ENCODE measurements at places on chromosomes 7 and 10.

GRCh38 chr7:9600974-9601373 is 1167.6 kb downstream of the NXPH1 start:
- no peak for DNase-seq

DNA sequence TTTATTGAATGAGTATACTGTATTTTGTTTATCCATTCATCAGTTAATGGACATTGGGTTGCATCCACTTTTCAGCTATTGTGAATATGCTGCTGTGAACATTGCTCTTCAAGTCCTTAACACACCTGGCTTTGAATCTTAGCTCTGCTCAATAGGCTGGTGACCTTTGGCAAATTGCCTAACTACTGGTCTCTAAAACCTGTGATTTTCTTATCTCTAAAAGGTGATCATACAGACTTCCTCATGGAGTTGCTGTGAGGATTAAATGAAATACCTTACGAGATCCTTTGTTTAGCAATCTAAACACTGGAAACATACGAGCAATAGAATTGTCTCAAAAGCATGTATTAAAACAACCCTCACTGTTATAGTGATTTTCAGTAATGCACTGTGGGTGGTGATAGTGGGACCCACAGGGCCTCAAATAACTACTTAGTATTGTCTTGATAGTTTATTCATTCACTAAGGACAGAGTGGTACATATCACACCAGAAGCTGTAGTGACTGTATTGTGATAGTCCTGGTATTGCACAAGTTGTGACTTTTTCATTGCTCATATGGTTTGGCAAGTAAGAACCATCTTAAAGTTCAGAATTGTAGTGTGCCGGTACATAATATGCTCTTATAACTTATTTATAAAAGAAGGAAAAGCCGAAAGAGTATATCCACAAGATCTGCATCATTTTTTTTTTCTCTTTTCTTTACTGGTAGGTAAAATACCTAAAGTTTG is 257.6 kb downstream of the EXOC4 start:
- no peak for DNase-seq

DNA sequence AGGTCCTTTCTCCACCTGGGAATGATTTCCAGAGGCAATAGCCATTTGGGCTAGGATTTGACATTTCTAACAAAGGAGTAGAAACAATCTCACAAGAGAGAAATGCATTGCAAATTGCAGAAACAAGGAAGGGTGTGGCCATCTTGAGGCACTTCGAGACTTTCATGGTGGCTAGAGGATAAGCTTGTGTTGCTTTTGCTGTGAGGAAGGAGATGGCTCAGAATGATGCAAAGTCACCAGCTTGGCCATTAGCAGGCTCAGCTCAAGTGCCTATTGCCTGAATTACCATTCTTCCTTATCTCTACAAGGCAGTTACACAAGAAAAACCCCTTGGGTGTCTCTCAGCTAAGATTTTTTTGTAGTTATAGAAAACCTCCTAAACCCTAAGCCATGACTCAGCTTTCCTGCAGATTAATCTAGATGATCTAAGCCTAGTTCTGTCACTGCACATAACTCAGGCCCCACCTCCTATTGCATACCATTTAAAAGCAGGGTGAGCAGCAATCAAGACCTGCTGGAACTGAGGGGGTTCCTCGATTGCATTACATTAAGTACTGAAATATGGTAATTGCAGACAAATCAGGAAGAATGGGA is 683.1 kb downstream of the NRG3 start:
- DNase-seq: no peak

DNA sequence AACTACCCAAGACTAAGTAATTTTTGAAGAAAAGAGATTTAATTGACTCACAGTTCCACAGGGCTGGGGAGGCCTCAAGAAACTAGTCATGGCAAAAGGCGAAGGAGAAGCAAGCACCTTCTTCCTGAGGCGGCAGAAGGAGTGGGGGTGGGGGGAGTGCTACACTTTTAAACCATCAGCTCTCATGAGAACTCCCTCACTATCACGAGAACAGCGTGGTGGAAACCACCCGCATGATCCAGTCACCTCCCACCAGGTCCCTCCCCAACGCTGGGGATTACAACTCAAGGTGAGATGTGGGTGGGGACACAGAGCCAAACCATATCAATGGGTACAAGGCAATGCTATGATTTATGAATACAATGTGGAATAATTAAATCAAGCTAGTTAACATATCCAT is 241.9 kb downstream of the PTPRN2 start:
- DNase-seq: no peak

- no peak for DNase-seq
Measured at GRCh38 chr7:3217166-3217565, 83.9 kb upstream of the SDK1 start.

DNA sequence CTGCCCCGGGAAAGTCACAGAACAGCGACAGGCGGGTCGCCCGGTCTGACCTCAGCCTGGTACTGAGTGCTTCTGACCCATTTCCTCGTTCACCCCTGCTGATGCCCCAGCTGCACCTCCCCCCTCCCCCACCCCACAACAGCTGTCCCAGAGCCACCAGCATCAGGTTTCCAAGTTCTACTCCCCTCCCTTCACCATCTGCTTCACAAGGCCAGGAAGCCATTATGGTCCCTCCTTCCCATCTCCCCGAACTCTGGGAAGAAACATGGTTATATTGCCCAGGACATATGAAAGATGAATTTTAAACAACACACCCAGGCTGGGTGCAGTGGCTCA is 301.9 kb upstream of the GALNT17 start:
- no peak for DNase-seq

- no peak for DNase-seq
Measured at GRCh38 chr10:77285529-77286182, 352.0 kb downstream of the KCNMA1 start.

GRCh38 chr7:2060701-2061100 is 172.0 kb downstream of the MAD1L1 start:
- no peak for DNase-seq

DNA sequence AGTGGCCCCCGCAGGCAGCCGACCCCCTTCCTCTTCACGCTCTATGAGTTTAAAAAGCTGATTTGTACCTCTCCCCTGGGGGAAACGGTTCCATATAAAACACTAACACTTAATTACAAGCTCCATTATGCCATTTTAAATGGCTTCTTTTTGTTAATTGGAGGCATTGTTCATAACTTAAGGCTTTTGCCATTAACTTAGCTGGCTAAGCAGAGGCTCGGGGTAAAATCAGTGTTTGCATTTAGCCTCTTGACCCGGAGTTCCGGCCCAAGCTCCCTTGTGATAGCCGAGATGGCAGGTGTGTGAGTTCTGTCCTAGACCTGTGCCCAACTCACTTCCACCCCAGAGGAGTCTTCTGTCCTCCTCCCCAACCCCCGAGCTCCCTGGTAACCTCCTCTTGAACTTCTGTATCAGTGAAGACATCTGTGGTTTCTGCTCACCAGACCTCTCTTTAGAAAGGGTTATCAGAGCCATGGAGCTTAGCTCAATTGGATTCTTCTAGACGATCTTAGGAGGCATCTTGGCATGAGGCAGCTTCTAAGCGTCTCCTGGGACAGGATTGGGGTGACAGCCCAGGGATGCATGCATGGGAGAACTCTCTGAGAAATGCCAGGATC is 34.2 kb upstream of the SH2B2 start:
- DNase-seq: no peak
